Stimulated activated CD4-positive, alpha-beta T cell treated with anti-CD3 and anti-CD28 coated beads, Interleukin-4, amount 100 ng/mL, for 4 hours (primary cell): ENCODE measurements at places on chromosomes 7 and 10.

- DNase-seq, result no peak
These were observed 12.6 kb upstream of the ICA1 start for GRCh38 chr7:8274589-8274988.

DNA sequence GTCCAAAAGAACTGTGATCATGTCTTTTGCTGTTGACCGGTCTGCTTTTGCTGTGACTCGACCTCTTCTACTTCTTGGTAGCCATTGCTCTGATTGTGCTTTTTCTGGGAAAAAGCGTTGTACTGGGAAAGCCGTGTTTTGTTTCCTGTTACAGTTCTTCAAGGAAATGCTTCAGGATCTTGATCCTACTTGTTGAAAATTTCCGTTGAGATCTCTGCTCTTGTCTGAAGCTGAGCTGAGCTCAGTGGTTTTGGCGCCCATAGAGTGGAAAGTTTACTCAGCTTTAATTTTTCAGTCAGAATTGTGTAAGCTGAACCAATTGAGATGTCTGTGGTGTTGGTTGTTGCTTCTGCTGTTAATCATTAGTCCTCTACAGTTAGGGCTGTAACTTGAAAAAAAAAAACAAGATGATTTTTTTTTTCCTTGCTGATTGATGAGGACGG lies 302.2 kb downstream of the CCDC3 start:
- no peak for DNase-seq

DNA sequence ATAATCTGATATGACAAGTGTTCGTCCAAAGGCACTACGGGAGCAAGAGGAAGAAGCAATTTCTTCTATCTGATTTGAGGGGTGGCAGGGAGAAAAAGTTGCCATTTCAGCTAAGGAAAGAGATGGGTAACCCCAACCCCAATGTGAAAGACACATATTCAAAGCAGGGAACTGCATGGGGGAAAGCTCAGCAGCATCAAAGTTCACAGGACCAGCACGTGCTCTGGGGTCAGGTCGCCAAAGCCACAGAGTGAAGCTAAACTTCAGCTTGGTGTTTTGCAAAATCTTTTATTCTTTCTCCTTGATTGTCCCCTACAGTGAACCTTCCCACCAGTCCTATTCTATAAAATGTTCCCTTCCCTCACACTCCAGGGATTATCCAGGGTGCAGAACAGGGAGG lies 112.8 kb upstream of the PPP2R2D start:
- no peak for DNase-seq

- DNase-seq, result no peak
These were observed 1.5 kb downstream of the METTL27 start for GRCh38 chr7:73840715-73841379.

DNA sequence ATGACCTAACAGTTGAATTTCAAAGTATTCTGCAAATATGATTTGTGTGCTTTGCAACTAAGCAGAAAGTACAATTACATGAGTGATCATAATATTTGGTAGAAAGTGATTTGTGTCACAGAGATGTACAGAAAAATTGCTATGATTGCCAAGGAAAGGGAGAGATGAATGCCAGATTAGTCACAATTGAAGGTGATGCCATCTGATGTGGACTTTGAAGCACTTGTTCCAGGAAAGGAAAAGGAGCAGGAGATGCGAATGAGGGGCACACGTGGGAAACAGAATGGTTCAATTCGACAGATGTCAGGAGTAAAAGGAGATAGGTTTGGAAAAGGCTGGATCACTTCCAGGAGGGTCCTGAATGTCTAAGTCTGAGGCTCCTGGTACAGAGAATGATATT lies 153.1 kb upstream of the LAMB4 start:
- no peak for DNase-seq

GRCh38 chr10:70565556-70566514 lies 36.7 kb downstream of the PRF1 start:
- no peak for DNase-seq

DNA sequence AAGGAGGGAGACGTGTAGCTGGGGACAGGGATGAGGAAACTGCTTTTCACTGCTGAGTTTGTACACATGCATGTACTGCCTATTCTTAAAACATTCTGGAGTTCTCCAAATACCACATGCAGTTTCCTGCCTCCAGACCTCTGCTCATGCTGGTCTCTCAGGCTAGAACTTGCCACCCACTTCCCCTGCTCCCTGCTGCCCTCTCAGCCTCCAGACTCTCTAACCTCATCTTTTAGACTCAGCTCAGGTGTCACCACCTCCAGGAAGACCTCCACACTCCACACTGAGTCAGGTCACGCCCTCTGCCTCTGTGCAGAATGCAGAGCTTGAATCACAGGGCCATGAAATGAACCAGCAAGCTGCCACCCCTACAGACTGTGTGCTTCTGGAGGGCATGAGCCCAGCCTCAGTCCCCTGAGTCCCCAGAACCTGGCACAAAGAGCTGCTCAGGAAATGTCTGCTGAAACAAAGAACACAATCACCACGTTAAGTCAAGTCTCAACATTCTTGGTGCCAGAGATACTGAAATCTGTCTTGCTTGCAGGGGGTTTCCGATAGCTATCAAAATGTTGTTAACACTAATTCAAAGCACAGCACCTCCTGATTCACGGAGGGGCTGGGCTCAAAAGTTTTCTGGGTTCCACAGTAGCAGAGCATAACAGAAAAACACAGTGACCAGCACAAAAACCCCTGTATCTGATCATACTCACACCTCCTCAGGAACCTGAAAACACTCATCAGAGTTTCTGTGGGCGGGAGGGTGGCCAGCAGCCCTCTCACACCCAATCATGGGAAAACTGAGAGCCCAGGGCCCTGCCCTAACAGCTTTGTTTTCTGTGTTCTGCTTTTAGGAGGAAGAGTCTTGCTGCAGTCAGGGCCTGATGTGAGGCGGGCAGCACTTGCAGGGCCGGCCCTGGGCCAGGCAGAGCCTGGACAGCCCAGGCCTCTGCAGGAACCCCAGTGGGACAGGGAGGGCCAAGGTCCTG lies 21.1 kb downstream of the FAM53B start:
- no peak for DNase-seq

GRCh38 chr10:77068969-77069368 lies 568.6 kb downstream of the KCNMA1 start:
- no peak for DNase-seq

GRCh38 chr10:124305131-124305530 lies 113.6 kb downstream of the OAT start:
- no peak for DNase-seq

DNA sequence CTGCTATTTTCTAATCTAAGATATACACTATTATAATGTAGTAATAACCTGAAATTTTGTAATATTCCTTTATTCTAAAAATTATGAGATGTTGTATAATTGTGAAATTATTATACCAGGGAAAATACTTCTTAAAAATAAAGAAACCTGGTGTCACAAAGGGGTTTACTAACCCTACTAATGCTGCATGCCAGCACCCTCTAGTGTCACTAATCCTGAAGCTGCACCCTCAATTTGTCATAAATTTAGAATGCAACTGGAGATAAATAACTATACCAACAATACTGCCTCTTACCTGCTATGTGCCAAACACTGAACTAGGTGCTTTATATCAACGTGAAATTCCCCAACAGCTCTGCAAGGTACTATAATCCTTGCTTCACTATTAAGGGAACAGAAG lies 30.8 kb downstream of the TM9SF3 start:
- DNase-seq, result no peak

DNA sequence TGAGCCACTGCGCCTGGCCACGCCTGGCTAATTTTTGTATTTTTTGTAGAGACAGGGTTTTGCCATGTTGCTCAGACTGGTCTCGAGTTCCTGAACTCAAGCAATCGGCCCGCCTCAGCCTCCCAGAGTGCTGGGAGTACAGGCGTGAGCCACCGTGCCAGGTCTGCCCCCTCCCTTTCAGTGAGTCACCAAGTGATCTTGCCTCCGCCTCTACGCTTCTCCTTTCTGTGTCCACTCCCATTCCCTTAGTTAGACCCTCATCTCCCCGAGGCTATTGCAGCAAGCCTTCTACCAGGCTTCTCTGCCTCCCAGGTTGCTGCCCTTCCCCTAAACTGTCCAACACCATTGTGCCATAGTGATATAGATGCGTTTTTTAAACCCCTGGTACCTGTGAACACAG lies 32.9 kb downstream of the CDC123 start:
- DNase-seq, result no peak

DNA sequence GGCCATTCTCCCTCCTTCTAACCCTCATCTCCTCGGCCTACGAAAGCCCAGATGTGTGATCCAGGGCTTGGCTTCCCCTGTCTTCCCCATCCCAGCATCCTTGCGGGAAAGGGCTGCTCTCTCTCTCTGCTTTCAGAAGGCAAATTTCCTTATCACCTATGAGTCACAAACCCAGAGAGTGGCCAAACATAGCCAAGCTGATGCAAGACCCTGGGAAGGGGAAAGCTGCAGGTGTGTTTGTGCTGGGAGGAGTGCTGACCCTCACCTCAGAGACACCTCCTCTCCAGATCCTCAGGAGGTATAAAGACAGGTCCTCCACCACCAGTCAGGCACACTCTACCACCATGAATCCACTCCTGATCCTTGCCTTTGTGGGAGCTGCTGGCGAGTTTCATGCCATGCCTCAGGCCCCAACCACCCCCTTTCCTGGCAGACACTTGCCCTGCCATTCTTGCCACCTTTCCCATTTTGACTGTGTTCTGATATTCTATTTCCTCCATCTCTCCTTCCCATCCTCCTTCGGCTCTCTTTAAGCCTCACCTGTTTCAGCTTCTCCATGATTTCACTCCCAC lies 10.6 kb upstream of the PRSS2 start:
- no peak for DNase-seq
